ENCODE measurements at places on chromosomes 12 and 14.

DNA sequence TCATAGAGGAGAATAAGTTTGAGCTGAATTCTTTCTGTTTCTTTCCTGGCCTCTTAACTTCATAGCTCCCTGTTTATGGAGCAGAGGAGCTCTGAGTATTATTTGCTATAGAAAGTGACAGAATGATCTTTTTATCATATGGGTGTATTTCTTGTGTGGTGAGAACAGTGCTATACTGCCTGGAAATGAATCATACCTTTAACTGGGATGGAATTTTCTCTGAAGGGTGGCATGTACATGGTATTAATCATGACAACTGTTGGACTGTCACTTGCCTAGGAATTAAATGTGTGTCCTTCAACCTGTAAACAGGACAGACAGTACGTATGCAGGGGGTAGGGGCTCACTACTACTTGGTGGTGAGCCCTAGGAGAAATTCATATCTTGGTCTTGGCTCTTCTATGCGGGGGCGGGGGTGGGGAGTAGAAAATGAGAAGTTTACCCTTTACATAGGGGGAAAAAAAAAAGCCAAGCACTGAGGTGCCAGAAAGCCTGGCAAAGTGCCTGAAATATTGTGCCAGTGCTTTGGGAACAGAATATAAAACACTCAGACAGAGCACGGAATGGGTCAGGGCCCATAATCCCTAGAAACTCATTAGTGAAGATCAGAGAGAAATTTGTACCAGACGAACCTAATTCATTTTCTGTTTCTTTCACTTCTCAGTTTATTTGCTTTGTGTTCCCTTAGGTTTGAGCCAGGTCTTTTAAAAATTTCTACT, 33.8 kb downstream of the ARMH4 start:
- no peak for DNase-seq

DNA sequence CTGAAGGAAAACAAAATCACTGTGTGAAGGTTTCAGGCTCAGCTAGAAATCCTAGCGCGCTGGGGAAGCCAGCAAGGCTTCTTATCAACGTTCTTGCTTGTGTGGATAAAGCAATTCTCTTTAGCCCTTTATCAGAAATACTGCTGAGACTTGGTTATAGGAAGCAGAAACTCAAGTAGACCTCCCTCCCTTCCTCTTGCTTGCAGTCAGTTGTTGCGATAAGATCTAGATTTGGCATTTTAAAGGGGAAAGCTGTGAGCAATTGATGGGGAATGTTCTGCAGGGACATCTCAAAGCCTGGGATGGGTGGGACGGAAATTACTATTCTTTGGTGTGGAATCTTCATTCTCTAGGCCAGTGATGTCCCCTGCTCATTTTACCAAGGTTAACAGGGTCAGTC, 76.4 kb upstream of the ANO4 start:
- no peak for DNase-seq

GRCh38 chr14:21256539-21257393, 12.5 kb downstream of the HNRNPC start:
- DNase-seq = no peak

- DNase-seq = no peak
Observed at GRCh38 chr12:112543751-112544150, 125.0 kb downstream of the PTPN11 start.

DNA sequence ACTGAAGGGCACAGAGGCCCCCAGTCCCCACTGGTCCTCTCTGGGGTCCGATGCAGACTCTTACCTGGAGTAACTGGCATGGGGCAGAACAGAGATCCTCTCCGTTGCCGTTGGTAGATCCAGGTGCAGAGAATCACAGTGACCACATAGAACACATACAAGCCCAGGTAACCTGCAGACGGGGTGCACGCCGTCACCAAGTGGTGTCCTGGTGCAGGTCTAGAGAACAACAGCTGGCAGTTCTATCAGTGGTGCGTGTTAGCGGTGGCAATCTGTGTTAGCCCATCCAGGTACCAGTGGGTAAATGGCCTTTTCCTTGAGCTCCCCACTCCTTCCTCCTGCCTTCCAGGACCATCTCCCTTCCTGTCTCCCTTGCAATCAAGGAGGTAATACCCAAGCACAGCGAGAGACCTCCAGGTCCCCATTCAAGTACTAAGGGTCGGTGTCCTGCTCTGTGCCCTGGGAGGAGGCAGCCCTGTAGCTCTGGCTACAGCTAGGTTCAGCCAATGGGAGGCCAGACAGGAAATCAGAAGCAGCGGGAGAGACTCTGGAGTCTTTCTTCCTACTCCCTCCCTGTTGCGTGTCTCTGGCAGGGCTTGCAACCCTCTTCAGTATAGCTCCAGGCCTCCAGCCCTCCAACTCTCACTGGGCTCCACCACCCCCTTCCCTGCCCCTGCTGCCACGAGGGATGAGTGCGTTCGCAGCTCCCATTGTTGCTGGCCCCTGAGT, 15.8 kb downstream of the SLC8B1 start:
- DNase-seq = no peak

DNA sequence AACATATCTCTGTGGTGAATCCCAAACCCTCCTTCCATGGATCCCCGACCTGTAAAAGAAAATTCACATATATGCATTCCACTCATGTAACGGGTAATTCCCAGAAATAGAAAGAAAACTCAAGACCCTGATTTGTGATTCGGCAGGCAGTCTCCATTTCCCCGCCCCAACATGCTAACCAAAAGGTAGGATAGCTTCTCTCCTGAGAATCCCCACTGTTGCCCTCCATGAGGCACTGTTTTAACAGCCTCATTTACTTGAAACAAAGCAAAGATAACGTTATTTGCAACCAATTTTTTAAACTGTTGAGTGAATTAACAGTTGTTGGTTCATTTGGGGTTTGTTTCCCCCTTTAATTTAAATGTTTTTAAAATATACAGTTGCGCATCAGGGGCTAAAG, 774 bp upstream of the SLC2A13 start:
- no peak for DNase-seq

DNA sequence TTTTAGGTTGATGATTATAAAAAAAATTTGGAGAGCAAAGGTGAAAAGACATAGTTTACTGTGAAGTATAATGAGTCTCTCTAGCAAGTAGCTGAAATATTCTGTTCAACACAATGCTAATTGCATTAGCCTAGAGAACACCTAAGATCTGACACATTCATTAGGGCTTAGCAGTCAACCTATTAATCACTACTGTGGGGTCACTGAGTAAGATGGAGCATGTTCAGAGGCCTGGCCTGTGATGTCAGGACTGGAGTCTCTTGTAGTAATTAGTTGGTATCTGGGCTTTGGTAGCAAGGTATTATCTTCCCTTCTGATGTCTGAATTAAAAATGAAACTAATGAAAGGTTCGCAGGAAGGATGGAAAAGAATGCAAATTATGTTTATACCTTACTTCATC, 112.7 kb downstream of the SLC16A7 start:
- DNase-seq = no peak
